Cardiac muscle cell (in vitro differentiated cells and primary cell): ENCODE measurements at places on chromosomes 11 and 22.

- DNase-seq: no peak
Measured at GRCh38 chr11:119434591-119435330, 11.8 kb upstream of the THY1 start.

DNA sequence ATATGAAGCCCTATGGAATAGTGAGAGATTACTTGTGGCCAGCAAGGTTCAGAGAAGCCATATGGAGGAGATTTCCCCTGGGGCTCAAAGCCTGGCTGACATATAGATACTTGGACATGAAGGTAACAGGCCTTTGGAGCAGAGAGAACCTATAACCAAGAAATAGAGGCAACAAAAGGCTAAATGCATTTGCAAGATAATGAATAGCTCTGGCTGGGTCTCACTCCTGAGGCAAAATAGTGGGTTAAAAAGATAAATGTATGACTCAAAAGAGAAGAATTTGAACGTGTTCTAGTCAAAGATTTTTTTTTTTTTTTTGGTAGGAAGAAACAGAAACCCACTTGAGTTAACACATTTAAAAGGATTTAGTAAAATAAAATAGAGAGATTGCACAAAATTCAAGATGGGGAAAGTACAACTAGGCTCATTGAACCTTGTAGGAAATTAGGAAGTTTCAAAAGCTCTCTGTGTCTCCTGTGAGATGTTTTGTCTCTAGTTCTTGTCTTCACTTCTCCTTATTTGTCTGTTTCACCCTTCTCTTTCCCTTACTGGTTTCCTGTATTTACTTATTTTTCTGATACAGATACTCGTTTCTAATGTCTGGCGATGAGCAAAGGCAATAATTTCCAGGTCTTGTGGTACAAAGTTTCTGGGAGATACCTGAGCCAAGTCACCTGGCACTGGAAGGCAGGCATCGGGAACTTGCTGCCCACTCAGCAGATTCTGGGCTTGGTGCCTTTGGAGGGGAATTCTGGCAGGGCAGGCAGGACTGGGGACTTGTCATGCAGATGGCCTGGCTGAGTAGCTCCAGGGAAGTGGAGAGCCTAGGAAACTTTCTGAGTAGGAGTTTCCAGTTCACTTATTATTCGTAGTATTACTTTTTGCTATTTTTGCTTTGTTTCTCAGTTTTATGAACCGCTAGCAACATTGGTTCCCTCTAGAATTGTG is 49.2 kb upstream of the SESN3 start:
- DNase-seq: no peak

DNA sequence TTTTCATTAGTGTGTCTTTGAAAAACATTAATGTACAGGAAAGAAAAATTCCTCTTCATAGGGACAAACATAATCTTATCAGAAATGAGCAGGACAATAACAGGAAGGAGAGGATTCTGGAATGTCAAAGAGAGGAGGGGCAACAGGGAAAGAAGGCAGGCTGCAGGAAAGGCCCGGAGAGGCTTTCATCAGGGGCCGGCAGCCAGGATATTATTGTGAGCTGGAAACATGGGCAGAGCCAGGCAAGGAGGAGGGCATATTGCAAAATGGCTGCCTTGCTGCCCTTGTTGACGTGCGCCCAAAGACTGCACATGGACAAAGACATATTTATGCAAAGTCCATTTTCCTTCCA is 433.7 kb downstream of the ETS1 start:
- DNase-seq: peak; percentile 49

GRCh38 chr22:48321986-48322545 is 1505.6 kb downstream of the BRD1 start:
- no peak for DNase-seq

DNA sequence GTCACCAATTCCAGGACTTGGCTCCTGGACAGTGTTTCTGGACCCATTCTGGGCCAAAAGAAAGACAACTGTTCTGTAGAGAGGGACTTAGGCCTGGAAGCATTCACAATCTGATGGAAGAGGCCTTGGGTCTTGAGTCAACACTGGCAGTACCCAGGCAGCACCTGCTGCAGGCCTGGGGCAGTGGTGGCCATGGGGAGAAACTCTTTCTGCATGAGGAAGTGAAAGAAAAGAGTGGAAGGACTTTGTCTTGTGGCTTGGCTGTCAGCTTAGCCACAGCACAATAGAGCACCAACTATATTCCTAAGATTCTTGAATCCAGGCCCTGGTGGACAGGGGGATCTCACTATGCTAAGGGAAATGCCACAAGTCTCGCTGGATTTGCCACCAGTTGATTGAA is 70.6 kb downstream of the CTSC start:
- DNase-seq: no peak

GRCh38 chr11:47152953-47153950 is 23.4 kb downstream of the ARFGAP2 start:
- DNase-seq: peak; percentile 83

- peak; percentile 52 for DNase-seq
Measured at GRCh38 chr11:34890812-34891211, 25.4 kb downstream of the APIP start.

DNA sequence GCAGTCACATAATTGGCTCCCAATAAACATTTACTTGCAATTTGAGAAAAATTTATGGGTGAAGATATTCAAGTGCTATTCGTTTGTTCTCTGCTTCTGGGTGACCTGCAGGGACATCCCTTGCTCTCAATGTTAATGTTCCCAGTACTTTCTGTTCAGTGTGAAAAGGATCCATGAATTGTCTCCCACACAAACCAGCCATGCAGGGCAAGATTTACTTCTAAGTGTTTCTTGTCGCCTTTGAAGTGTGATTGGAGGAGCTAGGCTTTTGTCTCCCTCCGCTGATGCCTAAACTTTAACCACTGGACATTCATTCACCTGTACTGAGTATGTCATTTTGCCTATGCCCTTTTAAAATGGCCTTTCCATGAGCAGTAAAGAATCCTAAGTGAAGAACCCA is 66.4 kb upstream of the ADA2 start:
- DNase-seq: no peak

DNA sequence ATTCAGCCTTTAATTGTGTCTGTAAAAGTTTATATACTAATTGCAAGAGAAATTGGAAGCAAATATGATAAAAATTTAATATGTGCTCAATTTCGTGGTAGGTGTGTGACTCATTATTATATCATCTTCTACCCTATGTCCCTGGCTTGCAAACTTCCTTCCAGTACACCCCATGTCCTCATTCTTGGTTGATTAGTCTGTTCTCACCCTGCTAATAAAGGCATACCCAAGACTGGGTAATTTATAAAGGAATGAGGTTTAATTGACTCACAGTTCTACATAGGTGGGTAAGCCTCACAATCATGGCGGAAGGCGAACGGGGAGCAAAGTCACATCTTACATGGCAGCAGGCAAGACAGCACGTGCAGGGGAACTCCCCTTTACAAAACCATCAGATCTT is 11.9 kb downstream of the MRGPRX3 start:
- no peak for DNase-seq

GRCh38 chr11:30917859-30918478 is 331.8 kb upstream of the MPPED2 start:
- DNase-seq: peak; percentile 69

GRCh38 chr11:88689548-88690240 is 352.2 kb upstream of the CTSC start:
- DNase-seq: no peak

DNA sequence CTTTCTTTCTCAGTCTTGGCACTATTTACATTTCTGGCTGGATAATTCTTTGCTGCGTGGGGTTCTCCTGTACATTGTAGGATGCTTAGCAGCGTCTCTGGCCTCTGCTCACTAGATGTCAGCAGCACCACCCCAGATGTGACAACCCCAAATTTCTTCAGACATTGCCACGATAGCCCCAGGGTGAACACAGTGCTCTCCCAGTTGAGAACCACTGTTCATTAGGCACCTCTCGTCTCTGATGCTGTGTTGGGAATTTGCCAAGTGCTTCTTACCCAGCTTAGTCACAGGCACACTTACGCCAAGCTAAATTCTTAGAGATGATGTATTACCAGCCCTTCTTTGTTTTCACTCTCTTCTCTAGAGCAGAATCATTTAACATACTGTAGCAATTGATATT is 9.4 kb downstream of the TRIM6 start:
- DNase-seq: no peak

- no peak for DNase-seq
Measured at GRCh38 chr11:102981324-102981910, 25.9 kb upstream of the MMP13 start.

DNA sequence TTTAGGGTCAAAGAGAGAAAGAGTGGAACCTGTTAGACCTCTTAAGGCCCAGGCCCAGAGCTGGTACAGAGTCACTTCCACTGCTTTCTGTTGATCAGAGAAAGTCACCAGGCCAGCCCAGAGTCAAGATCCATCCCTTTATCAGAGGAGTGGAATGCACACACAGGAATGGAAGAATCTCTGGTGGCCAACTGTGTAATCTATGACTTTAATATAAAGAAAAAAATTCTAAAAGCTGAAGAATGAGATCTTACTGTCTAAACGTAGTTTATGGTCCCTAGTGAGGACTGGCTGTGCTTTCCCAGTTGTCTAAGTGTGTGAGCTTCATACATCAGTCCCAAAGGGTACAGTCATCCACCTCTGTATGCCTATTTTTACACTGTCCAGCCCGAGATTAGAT is 51.0 kb downstream of the PPFIBP2 start:
- no peak for DNase-seq

- peak; percentile 55 for DNase-seq
Measured at GRCh38 chr11:102780491-102780918, at the start of gene MMP10. TSS of gene MMP10 (minus strand) at chr11:102780628. CDS start at chr11:102780591, 37 bp downstream.

DNA sequence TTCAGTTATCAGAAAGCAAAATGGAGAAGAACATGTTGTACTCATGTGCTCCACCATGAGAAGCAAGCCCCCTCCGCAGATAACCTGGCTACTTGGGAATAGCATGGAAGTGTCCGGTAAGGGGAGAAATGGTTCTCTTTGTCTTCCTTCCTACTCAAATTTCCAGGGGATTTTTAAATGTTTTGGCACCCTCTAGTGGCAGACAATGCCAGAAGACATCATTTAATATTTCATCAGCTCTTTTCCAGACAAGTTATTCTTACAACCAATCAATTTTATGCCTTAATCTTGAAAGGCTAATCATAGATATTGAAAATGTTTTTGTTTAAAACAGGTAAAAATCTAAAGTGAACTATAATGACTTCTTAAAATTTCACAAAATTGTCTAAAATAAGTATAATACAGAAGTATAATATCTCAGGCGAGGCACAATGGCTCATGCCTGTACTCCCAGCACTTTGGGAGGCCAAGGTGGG is 15.7 kb downstream of the CRTAM start:
- peak; percentile 86 for DNase-seq

- DNase-seq: no peak
Measured at GRCh38 chr11:70780246-70780535, 381.9 kb downstream of the CTTN start.

- no peak for DNase-seq
Measured at GRCh38 chr11:69308936-69309615, 15.1 kb downstream of the MYEOV start.

- DNase-seq: peak; percentile 82
Measured at GRCh38 chr22:25404928-25405816, 159.3 kb upstream of the GRK3 start.

DNA sequence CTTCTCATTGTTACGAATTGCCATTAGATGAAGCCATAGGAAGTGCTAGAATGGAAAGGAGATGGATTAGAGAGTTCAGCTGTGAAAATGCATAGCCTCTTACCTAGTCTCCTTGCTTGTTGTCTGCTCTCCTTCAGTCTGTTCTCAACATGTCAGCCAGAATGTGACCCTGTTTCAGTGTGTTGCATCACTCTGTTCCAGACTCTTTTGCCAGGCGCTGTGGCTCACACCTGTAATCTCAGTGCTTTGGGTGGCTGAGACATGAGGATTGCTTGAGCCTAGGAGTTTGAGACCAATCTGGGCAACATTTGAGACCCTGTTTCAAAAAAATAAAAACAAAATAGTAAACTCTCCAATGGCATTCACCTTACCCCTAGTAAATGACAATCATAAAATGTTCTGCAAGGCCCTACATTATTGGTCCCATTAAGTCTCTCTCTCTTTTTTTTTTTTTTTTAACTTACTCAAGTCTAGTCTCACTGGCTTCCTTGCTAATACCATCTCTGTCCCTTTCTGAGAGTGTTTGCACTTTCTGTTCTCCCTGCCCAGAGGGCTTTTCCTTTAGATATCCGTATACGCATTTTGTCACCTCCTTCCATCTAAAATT is 39.4 kb downstream of the CYP2R1 start:
- DNase-seq: no peak

DNA sequence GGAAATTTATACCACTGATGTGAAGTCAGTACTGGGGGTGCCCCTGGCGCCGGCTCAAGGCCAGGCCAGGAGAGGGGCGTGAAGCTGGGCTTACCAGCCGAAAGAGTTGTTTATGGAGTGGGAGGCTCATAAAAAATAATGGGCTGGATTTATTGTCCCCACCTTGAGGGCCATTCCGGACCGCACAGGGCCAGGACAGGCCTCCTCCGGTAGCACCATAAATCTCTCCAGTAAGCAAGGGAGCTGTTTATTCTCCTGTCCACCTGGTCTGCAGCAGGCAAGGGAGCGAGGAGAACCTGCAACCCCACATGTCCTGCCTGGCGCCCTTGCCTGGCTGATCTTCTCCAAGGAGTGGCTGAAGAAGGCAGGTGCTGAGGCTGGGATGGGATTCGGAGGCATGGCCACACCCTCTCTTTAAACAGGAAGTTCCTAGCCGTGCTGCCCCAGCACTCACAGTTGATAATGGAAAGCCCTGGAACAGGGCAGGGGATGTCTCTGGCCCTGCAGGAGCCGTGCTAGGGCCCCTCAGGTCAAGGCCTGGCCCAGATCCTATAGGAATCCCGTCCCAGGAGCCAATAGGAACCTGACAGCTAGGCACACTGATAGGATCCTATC is 65.1 kb downstream of the SCUBE1 start:
- DNase-seq: no peak

- DNase-seq: no peak
Measured at GRCh38 chr11:72609045-72609444, 65.2 kb downstream of the PDE2A start.

GRCh38 chr11:102516179-102516578 is 14.4 kb downstream of the MMP7 start:
- no peak for DNase-seq

GRCh38 chr22:42716221-42716620 is 4.4 kb downstream of the A4GALT start:
- no peak for DNase-seq

DNA sequence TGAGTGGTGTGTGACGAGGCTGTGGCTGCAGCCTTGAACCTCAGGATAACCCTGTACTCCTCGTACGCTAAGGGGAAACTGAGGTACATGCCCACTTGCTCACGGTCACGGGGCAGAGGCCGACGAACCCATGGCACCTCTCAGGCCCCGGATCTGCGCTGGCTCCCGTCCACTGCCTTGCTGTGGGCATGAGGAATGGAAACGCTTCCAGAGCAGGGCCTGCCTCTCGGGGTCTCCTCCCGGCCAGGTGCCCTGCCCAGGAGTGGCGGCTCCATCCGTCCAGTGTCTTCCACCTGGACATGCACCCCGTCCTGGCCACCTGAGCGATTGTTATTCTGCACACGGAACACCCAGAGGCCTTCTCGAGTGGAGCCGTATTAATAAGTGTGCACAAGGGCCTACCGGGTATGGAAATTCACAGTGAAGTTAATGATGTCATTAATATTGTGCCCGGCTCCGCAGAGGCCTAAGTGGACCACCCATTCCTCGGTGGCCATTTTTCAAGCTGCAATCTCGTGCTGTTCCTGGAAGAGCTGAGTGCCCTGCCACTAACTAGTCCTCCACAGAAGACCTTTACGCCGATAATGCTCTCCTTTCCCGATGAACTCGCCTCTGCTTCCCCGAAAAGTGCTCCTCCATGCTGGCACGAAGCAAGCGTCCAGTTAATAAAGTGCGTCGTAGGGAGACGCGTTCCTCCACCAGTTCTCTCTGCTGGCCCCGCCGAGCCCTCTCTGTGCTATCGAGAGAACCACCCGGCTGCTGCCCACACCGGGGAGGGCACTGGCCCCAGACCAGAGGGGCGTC is 927.9 kb downstream of the BRD1 start:
- DNase-seq: no peak

- no peak for DNase-seq
Measured at GRCh38 chr22:20183101-20183500, 32.2 kb upstream of the CCDC188 start.
